GM13977 (cell line): ENCODE measurements at places on chromosomes 5 and 9.

- DNase-seq = no peak
These were observed 4.1 kb downstream of the FGFR4 start for GRCh38 chr5:177090813-177091212.

- no peak for DNase-seq
These were observed 243.6 kb upstream of the PANK3 start for GRCh38 chr5:168822745-168823281.

DNA sequence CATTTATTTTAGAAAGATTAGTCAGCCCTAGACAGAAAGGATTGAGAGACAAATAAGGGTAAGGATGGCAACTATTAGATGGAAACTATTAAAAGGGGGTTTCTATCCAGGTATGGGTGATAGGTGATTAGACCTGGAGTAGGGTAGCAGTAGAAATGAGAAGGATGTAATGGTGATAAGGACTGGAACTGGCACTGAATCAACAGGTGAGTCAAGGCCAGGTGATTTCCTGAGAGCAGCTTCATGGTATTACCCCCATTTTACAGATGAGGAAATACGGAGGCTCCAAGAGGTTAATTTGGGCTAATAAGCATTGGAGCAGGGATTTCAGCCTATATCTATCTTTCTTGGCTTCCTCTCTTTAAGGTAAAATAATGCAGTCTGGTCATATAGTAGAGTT is 55.7 kb downstream of the CAST start:
- no peak for DNase-seq

DNA sequence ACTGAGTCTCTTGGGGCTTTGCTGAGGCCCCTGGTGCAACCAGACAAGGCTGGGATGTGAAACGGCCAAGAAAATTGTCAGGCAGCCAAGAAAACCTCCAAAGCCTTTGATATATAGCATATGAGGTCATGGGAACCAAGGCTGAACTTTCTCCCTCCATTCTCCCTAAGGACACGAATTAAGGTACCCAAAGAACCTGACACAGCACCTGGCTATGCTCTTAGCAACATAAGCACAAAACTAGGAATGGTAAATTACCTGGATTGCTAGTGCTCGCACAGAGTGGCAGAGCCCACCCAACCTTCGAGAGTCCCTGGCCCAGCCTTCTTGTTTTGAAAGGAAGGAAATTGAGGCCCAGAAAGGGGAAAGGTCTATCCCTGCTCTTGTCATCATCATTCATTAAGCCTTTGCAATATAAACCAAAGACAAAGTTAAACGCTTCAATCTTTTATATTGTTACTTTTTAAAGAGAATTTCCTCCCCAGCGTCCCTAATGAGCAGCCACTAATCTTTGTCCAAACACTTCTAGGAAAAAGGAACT is 220.0 kb upstream of the NR4A3 start:
- DNase-seq = no peak
